ENCODE measurements at places on chromosomes 7 and 10.

DNA sequence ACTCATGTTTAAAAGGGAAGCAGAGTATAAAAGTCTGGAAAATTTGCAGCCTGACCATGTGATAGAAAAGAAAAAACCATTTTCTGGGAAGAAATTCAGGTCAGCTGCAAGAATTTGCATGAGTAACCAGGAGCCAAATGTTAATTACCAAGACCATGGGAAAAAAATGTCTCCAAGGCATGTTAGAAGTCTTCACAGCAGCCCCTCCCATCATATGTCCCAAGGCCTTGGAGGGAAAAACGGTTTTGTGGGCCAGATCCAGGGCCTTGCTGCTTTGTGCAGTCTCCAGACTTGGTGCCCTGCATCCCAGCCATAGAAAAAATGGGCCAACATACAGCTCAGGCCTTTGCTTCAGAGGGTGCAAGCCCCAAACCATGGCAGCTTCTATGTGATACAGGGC lies 1019.6 kb upstream of the SORCS1 start:
- no peak for DNase-seq

GRCh38 chr10:122298598-122299301 lies 27.7 kb downstream of the BTBD16 start:
- DNase-seq = peak; percentile 23

- DNase-seq = no peak
Observed at GRCh38 chr7:100082978-100083377, 1.5 kb upstream of the ZNF3 start.

DNA sequence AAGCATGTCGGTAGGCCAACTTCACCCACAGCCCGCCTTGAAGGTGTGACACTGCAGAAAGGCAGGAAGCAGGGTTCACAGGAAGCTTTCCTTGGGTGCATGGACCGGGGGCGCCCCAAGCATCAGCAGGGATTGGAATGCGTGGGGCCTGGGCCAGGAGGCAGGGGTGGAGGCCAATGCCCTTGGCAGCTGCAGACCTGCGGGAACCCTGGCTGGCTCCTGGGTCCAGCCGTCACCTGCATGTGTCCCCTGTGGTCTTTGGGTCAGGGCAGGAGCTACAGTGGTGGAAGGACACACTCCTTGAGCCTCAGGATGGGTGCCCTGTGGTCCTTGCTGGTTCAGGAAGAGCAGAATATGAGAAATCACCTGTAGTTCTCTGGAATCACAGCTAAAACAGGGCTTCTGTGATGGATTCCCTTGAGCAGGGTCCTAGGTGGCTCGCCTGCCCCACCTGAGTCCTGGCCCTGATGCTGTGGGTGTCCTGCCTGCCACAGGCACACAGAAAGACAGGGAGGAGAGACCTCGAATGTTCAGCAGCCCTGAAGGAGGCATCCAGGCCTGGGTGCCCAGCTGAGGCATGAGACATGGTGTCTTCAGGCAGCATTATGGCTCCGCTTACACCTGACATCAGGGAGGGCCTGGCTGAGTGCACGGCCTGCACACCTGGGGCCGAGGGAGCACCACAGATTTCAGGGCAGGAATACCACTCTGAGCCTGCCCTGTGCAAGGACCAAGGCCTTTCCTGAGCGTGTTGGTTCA lies 15.1 kb downstream of the ANTXRL start:
- DNase-seq = no peak

DNA sequence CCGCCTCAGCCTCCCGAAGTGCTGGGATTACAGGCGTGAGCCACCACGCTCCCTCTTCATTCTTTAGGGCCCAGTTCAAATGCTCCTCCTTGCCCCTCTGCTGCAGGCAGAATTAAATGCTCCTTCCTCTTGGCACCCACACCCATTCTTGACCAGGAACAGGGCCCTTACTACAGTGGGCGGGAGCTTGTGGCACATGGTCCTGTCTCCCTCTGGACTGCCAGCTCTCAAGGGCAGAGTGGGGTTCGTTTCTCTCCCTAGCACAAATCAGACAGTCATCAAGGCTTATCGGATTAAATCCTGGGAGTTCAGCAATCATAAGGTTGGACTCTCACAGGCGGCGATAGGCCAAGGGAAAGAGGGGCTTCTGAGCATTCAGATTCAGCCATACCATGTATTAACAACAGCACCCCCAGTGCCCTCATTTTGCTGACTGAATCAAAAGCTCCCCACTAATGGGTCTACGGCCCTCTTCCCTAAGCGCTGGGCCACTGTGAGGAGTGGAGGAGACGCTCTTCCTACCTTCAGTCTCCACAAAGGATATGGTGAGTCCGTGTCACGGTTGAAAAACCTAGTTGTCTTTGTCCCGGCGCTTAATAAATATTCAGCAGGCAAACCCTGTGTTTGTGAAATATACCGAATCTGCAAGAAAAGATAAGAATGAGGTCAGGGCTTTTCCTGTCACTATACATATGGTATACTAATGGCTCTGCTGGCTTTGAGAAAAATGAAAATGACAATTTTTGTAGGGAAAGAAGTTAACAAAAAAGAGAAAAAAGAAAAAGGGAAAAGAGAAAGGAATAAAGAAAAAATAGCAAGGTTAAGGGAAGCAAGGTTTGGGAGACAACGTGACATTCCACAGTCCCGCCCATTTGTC lies 107.4 kb downstream of the CLEC2L start:
- no peak for DNase-seq

GRCh38 chr7:150942001-150942590 lies 36.0 kb downstream of the KCNH2 start:
- DNase-seq = no peak

DNA sequence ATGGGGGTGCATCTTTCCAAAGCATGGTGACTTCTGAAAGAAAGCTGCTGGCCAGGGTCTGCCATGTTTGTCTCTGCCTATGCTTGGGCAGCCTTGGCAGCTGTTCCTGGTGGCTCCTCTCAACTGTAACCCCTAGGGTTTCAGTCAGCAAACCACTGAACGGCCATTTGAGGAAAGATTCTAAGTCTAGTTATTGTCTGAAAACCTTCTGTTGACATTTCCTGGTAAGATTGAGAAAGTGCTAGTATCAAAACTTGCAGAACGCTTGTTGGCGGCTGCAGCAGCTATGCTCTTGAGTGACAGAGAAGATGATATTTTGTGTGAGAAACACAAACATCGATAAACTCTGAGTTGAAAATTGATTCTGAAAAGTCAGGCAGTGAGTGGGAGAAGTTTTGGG lies 523.1 kb downstream of the LRMDA start:
- DNase-seq = no peak

- DNase-seq = no peak
Observed at GRCh38 chr10:46035923-46036849, 5.8 kb upstream of the NCOA4 start.
